Activated CD4-positive, CD25-positive, alpha-beta regulatory T cell treated with anti-CD3 and anti-CD28 coated beads, Interleukin-2, amount 50 U/mL, for 72 hours (primary cell): ENCODE measurements at places on chromosomes 16 and 17.

DNA sequence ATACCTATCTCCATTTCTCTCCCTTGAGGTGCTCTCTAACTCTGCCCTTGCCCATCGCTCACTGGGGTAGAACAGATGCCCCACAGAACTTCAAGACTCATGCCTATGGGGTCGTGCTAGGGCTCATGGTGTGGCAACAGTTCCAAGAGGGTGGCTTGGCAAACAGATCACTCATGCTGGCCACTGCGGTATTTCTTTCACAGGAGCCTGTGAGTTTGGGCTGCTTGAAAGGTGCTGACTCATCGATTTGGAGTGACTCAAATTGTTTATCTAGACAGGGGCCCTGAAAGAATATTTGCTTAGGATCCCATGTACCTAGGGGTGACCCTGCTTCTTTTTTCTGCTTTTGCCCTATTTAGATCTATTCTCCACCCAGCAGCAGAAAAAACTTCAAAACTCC, 69.9 kb downstream of the IRX5 start:
- no peak for DNase-seq

DNA sequence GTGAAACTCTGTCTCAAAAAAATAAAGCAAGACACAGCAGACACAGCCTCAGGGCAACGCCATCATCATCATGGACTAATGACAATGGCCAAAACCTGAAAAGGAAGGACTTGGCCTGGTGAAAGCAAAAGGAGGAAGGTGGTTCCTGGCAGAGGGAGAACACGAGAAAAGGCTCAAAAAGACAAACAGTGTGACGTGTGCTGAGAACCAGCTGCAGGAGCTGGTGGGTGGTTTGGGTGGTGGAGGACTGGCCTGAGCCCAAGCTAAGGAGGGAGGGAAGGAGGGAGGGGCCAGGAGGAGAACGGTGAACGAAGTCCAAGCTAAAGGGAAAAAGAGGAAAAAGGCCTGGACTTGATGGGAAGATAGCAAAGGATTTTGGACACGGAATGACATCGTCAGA, 85.1 kb downstream of the SLC39A11 start:
- DNase-seq = no peak

DNA sequence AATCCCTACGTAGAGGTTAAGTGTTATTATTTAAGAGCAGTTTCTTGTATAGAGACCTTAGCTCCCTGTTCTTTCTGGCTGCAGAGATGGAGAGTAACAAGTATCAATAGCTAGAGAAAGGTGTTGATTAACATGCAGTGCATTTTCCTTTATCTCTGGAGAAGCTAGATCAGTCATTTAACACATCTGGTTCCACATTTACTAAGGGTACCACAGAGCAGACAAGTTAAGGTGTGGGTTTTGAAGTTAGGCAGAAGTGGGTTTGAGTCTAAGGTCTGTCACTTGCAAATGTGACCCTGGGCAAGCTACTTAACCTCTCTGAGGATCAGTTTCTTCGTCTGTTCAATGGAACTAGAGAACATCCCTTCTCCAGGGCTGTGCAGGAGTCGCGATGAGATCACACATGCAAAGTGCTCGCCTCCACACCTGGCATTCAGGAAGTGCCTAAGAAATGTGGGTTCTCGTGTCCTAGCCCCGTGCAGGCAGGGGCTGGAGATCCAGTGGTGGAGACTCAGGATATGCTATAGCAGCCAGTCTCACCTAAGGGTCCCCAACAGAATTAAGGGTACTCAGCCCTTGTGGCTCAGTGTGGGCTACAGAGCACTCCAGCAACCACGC, 224.4 kb downstream of the XYLT1 start:
- no peak for DNase-seq

DNA sequence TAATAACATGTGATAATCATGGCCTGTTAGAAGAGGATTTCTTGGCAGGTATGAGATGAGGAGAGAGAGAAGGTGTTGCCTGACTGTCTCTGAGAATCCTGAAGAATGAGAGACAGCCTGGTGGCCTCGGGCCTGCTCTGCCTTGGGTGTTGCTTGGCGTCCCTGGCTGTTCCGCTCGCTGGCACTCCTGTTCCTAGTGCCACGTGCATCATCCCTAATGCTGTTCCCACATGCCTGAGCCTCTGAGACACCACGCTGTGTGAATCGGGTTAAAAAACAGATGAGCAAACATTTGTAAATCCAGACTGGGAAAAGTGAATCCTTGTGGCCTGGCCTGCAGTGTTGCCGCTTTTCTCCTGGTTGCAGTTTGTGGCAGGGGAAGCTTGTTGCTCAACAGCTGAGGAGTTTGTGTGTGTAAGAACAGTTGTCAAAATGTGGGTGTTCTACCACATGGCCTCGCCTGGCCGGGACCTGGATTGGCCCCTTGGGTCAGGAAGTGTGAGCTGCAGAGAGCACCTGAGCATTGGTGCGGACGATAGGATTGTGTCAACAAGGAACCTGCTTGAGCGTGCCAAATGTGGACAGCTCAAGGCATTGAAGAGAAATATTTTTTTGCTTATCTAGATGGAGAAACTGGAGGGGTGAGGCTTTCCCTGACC, 22.0 kb downstream of the UBN1 start:
- no peak for DNase-seq

- DNase-seq = no peak
Observed at GRCh38 chr17:40775945-40776344, 3.9 kb upstream of the KRT26 start.

DNA sequence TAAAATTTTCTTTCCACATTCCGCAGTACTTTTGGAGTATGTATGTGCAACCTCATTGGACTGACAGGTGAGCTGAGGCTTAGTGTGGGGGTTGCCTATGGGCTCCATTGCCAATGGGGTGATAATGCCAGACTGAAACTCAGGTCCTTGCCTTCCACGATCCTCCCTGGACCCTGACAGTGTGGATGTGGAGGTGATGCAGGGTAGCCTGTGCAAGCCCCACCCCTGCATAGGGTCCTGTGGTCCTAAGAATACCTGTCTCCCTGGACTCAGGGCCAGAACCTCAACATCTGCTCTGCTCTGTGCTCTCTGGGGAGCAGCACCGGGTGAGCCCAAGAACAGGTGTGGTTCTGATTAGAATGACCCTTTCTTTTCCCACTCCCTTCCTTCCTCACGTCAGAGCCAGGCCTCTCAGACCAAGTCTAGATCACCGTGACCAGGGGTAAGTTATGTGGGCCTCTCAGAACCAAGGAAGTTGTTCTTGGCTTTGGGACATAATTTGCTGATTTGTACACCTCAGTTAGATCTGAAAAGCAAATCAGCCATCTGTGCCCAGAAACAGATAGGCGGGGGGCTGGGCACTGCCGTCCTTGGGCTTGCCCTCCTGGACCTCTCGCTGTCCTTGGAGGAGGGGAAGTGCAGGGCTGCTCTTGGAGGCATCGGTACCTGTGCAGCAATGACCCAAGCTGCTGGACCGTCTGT, 8.4 kb upstream of the TNS4 start:
- no peak for DNase-seq

DNA sequence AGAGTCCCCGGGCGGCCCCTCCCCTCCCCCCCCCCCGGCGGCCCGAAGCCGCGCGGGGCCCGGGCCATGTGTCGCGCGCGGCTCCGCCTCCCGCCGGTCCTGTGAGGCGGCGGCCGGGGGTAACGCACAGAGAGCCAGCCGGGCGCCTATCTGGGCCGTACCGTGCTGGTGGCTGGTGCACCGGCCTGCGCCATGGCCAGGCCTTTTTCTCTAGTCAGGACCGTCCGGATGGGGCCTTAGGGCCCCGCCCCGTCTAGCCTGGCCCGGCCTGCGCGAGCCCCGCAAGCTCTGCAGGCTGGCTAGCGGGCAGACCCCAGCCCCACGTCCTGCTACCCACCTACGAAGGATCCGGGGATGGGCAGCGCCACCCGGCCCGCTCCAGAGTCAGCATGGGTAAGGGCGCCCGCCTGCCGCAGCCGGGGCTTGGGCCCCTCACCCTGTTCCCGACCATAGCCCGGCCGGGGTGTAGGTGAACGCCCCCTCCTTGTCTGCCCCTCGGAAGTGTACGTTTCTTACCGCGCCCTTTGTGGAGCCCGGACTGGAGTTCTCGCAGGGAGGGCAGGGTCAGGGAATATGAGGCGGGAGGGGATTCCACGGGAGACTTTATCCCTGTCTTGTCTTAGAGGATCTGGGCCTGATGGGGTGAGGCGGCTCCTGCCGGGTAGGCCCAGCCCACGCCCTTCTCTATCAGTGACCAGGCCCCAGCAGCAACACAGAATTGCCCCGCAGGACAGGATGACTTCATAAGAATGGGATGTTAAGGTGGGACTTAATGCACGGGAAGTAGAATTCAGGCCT, at the start of gene CENPT:
Gene CENPT, minus strand, starts transcription at position 630 of the 798 bp plus-strand sequence. CDS start 13,834 bp downstream, outside the sequence.
- DNase-seq = no peak

- no peak for DNase-seq
Observed at GRCh38 chr17:28944862-28945741, 6.2 kb downstream of the PHF12 start.

GRCh38 chr17:2954898-2955445, 108.4 kb downstream of the OR1D5 start:
- no peak for DNase-seq

DNA sequence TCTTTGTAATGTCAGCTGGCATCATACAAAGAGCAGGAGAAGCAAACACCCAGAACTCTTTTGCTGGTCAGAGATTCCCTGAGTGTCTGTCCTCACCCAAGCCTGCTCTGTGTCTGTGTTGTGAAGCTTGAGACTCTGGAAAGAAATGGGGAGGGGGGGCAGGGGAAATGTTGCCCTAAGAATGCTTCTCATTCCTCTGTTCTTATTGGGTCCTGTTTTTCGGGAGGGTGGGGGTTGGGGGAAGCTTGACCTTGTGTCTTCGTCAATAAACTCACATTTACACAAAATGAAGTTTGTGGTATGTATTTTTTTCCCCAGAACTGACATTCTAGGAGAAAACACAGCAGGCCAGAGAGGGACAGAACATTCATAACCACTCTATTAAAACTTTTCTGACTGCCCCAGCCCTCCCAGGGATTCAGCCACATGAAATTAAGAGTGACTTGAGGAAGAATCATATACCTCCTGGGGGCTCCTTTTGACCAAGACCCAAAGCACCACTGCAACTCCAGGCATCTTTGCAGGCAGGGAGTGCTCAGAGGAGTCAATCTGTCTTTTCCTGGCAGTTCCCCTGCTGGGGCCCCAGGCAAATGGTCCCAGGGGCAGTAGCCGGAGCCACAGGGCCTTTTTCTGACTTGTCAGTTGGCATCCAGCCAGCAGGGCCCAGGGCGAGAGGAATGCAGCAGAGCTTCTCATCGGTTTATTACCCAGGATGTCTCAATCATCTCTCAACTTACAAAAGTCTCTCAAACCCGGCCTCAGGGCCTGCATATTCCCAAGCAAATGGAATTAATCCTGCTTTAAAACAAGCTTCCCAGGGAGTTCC, 5.1 kb upstream of the RASL10B start:
- no peak for DNase-seq

DNA sequence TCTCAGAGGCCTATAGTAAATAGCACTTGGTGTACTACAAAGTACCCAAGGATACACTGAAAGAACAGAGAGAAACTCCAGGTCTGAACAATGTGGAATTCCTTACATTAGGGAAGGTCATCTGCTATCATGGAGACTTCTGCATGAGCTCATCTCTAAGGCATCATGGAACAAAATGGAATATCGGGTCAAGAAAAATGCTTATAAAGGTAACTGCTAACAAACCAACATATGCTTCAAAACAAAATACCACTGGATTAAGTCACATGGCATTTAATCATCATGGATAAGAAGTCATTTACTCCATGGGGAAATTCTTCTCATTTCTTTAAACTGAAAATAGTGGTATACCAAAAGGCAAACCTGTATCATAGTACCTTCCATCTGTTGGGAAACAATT, 34.2 kb downstream of the TXNDC11 start:
- DNase-seq = no peak

DNA sequence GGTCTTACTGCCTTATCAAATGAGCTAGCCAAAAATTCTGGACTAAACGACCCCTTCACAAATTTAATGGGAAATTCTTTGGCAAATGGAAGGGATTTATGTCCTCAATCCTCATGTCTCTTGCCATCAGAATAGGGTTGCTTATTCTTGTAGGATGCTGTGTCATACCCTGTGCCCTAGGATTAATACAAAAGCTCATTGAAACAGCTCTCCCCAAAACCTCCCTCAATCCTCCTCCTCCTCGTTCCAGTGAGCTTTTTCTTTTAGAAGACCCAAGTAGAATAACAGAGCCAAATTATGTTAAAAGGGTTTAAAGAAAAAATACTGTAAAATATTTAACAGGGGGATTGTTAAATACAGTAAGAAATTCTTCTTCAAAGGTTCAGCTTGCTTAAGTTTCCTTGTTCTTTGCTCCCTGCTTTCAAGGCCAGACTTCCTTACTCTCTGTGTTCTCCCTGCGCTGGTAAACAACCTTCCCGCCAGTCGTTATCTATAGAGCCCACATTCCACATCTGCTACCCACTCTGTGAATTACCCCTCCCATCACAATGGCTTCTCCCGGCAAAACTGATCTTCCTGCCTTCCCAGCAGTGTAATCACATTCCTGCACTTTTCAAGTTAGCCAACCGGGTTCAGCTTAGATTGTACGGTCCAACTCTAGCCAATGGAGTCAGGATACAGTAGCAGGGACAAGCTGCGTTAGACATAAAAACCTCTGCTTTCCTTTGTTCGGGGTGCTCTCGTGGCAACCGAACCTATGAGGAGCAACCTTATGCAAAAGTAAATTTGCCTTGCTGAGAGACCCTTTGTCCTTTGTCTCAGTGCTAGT, 9.7 kb downstream of the HPR start:
- no peak for DNase-seq

- no peak for DNase-seq
Observed at GRCh38 chr17:50501054-50501453, 7.2 kb upstream of the MYCBPAP start.

- no peak for DNase-seq
Observed at GRCh38 chr16:637081-638018, 1.2 kb upstream of the METTL26 start.

GRCh38 chr17:11852231-11852630, 145.0 kb downstream of the ZNF18 start:
- no peak for DNase-seq

- no peak for DNase-seq
Observed at GRCh38 chr17:78125138-78125913, 3.2 kb downstream of the TMC6 start.

DNA sequence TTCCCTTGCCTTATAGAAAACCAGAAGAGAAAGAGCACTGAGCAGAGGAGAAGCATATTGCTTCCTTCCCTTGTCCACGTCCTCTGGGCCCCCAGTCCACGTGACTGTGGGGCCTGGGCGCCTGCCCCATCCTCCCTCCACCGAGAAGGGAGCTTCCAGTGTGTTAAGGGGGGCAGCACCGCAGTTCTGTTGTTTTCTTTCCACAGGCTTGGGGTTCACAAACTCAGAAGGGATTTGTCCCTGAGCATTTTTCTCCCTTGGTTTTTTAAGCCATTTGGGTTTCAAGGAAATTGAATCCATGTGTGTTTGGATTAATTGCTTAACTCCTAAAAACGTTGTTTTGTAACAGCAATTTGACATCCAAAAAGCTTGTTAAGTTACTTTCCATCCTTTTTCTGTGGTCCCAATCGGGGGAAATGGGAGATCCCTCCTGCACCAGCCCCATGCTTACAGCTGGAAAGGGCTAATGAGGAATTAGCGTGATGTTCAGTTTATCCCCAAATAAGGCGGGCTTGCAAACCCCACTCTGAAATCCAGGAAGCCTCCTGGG, 347.5 kb upstream of the TNRC6C start:
- no peak for DNase-seq
